A549 treated with Hydrocortisone at 1 μM for 4 hours (cell line): ENCODE measurements at places on chromosomes 1 and 21. TPM values are rescaled to one million over a fixed set of nuclear protein-coding genes. Genes with fewer than 3 reads are reported as not detected.

SPAG17 gene
- total RNA-seq = not detected in 5 replicates

PMF1 gene
- 47.7 to 63.9 TPM (median 60.3 TPM) in 5 replicates for total RNA-seq

MMEL1 gene
- total RNA-seq = 0.16 to 0.20 TPM in 2 of 5 replicates, not detected in the others

ESPN gene
- 0.22 to 1.2 TPM (median 0.51 TPM) in 5 replicates for total RNA-seq

USH2A gene
- not detected in 5 replicates for total RNA-seq

SLC2A1 gene
- total RNA-seq = 90.6 to 127 TPM (median 104 TPM) in 5 replicates
